ENCODE measurements at places on chromosomes 5 and 9.

DNA sequence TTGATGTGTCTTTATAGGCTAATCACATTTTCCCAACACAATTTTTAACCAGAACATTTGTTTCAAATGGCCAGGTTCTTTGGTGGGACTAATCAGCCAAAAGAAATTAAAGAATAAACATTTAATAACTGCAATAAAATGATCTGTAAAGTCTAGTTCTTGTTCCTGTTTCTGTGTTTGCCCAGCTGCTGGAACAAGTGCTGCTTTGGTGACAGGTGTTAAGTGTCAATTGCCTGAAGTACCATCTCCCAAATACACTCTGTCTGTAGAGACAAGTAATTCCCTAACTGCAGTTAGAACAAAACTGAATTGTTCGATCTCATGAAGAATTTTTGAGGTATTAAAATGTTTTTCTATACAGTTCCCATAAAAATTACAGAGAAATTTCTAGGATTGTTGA lies 402.3 kb upstream of the CHD1 start:
- no peak for DNase-seq

DNA sequence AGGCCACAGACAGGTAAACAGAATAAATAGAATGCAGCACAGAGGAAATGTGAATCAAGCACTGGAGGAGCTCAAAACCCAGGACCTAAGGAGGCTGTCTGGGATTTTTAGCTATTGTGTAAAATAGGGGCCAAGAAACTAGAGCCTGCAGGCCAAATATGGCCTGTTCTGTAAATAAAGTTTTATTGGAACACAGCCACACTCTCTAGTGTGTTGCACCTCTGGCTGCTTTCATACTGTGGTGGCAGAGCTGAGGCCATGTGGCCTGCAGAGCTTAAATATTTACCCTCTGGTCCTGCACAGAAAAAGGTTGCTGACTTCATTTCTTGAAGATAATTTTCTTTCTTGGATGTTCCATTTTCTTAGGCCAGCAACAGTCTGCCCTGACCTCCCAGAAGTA lies 136.4 kb downstream of the WDR41 start:
- no peak for DNase-seq

GRCh38 chr9:16230731-16231130 lies 639.7 kb downstream of the BNC2 start:
- no peak for DNase-seq

DNA sequence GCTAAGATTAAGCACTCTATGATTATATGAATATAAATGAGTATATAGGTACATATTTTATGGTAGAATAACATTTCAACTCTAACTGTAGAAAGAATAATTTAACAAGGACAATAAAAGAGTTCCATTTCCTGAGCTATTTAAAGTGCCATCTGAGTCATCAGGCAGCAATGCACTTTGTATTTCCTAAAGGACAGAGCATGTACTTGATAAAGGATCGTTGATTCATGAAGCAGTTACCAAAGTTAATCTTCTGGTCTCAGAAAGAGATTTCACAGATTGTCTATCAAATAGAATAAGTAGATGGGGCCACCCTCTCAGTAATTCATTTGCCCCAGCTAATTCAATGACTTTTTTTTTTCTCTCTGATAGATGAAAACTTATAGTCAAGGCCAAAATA lies 747.8 kb downstream of the CDH18 start:
- no peak for DNase-seq
